ENCODE measurements at places on chromosomes 16 and 17.

DNA sequence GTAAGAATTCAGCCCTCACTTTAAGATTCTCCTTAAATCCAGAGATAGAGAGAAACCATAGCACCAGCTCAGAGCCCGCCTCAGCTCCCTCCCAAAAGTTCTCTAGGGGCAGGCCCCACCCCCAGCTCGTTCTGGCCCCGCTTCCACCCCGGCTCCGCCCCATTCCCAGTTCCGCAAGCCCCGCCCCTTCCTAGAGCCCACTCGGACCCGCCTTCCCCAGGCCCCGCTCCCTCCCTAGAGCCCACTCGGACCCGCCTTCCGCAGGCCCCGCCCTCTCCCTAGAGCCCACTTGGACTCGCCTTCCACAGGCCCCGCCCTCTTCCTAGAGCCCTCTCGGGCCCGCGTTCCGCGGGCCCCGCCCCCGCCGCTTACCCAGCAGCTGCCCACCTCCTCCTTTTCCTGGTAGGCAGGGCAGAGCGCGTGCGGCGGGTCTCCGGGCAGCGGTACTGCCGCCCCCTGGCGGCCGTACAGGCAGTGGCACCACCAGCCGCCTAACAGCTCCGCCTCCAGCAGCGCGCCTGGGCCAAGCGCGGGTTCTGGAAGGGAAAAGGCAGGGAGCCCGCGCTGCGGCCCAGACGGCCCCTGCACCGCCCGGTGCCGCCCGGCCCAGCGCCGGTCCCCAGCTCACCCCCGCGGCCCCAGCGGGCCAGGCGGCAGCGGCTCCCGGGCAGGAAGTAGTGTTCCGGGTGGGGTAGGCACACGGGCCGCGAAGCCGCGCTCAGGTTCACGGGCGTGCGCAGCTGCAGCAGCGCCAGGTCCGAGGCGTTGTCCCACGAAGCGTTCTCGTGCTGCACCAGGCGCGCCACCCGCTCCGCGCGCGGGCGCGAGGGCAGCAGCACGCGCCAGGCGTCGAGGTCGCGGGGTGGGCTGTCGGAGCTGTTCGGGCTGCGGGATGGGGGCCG, 6.8 kb upstream of the PRSS8 start:
- peak; percentile 96 for DNase-seq

GRCh38 chr17:39200957-39201510, 951 bp downstream of the RPL19 start:
- DNase-seq: no peak

- DNase-seq: no peak
Observed at GRCh38 chr17:265718-266117, 84.3 kb upstream of the DOC2B start.

GRCh38 chr17:8832711-8833352, 33.7 kb upstream of the MFSD6L start:
- no peak for DNase-seq

DNA sequence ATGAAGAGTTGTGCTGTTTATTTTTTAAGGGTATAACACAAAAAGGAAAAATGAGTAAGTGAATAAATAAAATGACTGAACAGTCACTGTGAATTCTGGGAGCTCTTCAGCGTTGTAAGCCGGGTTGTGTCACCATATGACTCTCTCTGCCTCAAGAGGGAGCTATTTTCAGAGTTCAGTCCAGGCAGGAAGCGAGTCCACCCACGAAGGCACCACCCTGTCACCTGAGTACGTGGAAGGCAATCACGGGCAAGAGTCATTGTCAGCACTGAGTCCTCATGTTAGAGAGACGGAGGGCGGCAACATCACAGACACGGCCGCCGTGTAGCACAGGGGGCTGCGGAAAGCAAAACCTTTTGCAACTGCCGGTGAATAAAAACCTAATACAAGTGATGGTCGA, 227.6 kb downstream of the UTP18 start:
- no peak for DNase-seq

GRCh38 chr16:84604477-84605013, 13.3 kb downstream of the COTL1 start:
- no peak for DNase-seq

DNA sequence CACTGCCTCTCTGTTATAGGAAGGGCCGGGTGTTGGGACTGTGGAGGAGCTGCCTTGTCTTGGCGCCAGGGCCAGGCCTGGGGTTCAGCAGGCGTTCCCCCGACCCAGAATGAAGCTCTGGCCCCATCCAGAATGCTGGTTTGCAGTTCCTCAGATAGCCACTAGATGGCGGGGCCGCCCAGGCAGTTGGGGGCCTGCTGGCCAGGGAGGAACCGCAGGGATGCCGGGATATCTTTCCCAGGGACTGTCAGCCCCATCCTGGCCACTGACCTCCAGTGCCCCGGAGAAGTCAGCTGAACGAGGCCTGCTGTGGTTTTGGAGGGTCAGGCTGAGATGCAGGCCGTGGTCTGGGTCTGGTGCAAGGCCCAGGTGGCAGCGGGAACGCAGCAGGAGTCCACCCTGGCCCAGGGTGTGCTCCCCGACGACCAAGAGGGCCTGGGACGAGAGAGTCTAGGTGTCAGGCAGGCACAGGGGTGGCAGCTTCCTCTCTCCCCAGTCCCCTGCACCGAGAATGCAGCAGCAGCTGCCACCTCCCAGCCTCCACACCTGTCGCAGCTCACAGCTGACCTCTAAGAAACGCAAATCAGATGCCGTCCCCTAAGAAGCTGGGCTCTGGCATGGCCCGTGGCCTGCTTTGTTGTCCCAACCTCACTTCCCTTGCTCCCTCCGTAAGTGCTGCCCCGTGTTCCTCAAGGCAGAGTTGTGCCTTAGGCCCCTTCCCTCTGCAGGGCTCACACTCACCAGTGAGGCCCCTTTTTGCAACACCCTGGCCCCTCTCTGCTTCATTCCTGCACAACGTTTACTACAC, 51.2 kb downstream of the RMI2 start:
- DNase-seq: peak; percentile 26

GRCh38 chr17:79258843-79259242, 184.2 kb downstream of the ENGASE start:
- no peak for DNase-seq

- no peak for DNase-seq
Observed at GRCh38 chr17:77282524-77283515, 142.1 kb downstream of the SEC14L1 start.

DNA sequence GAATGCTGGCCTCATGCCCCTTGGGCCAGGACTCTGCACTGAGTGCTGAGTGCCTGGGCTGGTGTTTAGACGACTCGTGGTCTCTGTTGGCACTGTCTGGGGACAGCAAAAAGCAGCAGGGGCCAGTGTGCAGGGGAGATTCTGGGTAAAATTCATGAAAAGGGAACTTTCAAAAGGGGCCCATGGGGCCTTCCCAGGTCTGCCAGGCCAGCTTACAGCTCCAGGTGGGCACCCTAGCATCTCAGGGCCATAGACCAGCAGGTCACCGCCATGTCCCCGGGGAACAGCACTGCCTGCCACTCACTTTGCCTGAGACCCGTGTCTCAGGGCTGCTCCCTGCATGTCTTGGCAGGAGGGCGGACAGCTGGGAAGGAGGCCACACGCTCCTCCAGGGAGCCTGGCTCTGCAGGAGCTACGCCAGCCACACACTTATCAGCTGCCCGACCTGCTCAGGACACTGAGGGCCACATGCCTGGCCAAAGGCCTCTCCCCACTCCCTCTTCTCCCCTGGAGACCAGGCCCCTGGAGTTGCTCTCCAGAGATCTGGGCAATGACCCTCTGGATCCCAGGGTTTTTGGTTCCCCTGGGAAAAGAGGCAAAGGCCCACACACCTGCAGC, 8.8 kb upstream of the FASN start:
- DNase-seq: no peak

DNA sequence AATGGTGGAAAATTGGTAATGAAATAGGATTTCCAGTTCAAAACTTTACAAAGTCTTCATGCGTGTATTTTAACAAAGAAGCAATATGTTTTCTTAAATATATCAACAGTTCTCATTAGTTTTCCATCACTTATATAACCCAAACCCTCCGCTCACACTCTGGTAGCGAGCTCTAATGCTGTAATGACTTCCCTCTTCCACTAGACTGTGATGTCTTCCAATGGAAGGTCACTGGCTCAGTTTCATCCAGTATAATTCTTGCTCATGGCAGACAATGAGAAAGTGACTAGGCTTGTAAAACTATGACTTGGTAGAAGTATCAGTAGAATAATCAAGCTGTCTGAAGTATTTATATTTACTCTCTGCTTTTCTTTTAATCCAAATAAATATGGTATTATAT, 32.8 kb downstream of the NETO2 start:
- no peak for DNase-seq

GRCh38 chr17:49817993-49818392, 29.5 kb downstream of the KAT7 start:
- no peak for DNase-seq

GRCh38 chr17:1179112-1179817, 516 bp downstream of the ABR start:
- DNase-seq: no peak

DNA sequence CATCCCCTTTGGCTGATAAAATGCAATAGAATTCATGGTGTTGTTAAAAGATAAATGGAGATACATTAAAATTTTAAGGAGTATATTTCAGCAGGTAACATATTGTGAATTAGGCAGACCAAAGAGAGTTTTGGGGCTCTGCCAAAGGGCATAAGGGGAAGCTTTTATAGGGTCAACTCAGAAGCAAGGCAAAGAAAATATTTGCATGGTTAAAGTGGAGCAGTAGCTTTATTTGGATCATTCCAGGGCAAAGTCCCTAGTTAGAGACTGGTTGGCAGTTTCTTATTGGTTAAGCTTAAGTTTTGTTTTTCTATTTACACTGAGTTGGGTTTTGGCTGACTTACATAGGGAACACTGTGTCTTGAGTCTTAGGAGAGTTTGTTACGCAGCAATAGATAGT, 75.1 kb upstream of the CA10 start:
- DNase-seq: no peak

GRCh38 chr17:81681672-81682071, 1.9 kb downstream of the ARL16 start:
- peak; percentile 3 for DNase-seq

GRCh38 chr16:22862046-22862445, 48.1 kb downstream of the HS3ST2 start:
- no peak for DNase-seq

GRCh38 chr17:63405020-63405419, 41.1 kb downstream of the CYB561 start:
- no peak for DNase-seq

GRCh38 chr16:8571061-8571596, 19.2 kb downstream of the TMEM114 start:
- no peak for DNase-seq

GRCh38 chr17:32917842-32918241, 10.1 kb upstream of the TMEM98 start:
- DNase-seq: no peak

DNA sequence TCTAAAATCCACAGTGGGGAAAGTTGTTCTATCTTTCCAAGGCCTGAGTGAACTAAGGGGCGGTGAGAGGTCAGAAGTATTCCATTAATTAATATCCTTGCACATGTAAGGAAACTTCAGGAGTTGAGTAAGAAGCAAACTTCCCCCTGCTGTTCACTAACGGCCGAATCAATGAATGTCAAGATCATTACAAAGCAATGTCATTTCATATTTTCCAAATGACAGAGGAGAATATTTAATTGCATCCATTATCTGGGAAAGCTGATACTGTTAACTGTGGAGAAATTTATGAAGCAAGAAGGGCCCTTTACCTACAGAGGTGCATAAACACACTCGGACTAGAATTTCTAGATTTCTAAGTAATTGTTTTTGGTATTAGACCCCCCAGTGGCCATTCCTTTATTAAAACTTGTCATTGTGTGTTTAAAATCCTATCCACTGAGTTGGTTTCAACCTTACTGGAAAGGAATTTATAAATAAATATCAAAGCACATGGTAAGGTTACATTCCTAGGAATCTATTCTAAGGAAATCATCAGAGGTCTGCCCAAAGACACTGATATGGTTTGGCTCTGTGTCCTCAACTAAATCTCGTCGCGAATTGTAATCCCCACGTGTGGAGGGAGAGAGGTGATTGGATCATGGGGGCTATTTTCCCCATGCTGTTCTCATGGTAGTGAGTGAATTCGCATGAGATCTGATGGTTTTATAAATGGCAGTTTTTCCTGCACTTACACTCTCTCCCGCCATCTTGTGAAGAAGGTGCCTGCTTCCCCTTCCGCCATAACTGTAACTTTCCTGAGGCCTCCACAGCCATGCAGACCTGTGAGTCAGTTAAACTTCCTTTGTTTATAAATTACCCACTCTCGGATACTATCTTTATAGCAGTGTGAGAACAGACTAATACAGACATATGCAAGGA, 20.4 kb upstream of the SMURF2 start:
- no peak for DNase-seq

DNA sequence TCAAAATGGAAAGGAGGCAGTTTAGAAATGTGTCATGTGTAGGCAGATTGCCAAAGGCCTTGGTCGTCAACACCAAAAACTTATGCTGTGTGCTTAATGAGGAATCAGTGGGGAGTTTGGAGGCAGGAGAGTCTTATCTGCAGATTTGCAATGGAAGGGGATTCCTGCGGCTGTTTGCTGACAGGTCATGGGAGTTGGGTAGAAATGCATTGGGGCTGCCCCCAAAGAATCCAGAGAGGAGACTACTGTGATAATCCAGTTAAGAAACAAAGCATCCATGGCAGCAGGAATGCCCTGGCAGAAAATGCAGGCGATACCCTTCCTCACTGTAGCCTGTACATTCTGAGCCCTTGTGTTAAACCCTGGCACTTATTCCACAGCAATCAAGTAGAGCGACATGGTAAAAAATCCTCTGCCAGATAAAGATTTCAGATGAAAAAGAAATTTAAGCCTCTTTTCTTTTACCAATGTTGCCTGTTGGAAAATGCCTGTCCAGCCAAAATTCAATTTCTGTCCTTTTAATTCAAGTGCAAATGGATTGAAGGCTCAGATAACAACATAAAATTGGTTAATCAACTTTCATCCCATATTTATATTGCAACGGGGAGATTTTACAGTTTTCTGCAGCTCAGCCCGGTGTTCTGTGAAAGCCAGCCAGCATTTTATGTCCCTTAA, 491.0 kb upstream of the CDH5 start:
- DNase-seq: no peak

GRCh38 chr17:58165981-58166380, 801 bp upstream of the OR4D2 start:
- DNase-seq: no peak

GRCh38 chr17:75250009-75250471, 11.4 kb downstream of the GGA3 start:
- DNase-seq: peak; percentile 83

- DNase-seq: no peak
Observed at GRCh38 chr17:65918916-65919315, 273.0 kb downstream of the CEP112 start.
